RWPE2 (cell line): ENCODE measurements at places on chromosomes 1 and 21.

DNA sequence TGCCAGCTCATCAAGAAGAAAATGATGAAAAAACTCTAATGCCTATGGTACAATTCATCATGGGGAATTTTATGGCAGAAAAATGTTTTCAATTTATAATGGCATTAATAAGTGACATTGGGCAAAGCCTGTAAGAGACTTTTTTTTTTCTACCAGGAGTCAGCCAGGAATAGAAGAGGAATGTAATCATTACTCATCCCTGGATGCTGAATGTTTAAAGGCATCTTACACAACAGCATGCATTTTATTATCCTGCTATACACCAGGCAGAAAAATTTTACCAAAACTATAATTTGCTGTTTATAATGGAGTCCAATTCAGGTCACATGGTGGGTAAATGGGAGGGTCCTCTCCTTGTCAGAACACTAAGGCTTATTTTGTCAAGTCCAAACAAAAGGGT, 189.9 kb upstream of the BEND5 start:
- no peaks in the 10 kb centered on the region for H3K27me3 ChIP-seq
- no peak overlapping the region for H3K27ac ChIP-seq
- no peaks in the 10 kb centered on the region for H3K36me3 ChIP-seq
- no peaks in the 10 kb centered on the region for H3K4me1 ChIP-seq
- no peak for DNase-seq

DNA sequence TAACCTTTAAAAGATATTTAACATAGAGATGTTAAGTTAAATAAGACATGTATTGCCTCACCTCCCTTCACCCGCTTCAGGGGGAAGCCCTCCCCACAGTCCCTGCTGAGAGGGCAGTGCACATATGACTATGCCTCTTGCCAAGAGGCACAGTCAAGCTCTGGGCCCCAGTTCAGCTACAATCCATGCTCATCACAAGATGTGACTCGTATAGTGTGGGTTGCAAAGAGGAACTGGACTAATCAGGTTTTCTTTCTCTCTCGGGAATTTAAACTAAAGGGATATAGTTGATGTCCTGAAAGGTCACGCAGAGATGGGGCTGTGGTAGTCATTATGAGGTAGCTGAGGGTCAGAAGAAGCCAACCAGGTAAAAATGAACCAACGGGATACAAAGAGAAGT, 35.6 kb downstream of the LYST start:
- no peaks in the 10 kb centered on the region for H3K27me3 ChIP-seq
- no peaks in the 10 kb centered on the region for H3K4me1 ChIP-seq
- DNase-seq, result no peak
- H3K36me3 ChIP-seq, result peaks cover 22% of the 10 kb centered on the region
- H3K27ac ChIP-seq, result no peak overlapping the region
- H3K4me3 ChIP-seq, result no peak overlapping the region

DNA sequence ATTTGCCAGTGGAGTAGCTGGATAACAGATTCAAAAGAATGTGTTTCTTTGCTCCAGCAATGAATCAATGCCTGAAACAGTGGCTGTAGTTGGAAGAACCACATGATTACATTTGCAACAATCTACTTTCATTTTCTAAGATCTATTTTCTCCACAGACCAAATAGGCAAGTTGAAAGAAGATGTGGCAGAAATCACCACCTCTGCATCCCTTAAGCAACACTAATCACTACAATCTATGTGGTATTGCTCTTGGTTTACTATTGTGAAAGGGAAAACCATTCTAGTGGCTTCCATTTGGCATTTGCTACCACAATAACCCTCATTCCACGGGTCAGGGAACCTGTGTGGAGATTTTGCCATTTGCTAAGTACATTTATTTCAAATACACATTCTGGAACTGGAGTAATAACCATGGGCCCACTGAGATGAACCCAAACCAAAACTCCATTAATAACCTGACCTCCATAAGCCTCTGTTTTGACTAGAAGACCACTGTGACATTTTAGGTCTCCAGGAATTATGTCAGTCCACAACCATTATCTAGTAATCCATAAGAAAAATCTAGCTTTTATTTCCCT, 66.3 kb downstream of the C1orf185 start:
- H3K4me1 ChIP-seq, result peaks cover 12% of the 10 kb centered on the region
- H3K27ac ChIP-seq, result no peak overlapping the region
- H3K36me3 ChIP-seq, result no peaks in the 10 kb centered on the region
- no peaks in the 10 kb centered on the region for H3K27me3 ChIP-seq
- H3K4me3 ChIP-seq, result no peak overlapping the region

GRCh38 chr1:150974580-150975478, at the start of gene CERS2:
Gene CERS2 (minus strand): TSS chr1:150974835. CDS start chr1:150969090, 5,745 bp downstream.
- peak within 1 kb of the TSS; percentile 79 for H3K27ac ChIP-seq
- H3K27me3 ChIP-seq, result no peaks in the 10 kb centered on the region
- peak within 1 kb of the TSS; percentile 100 for H3K4me3 ChIP-seq
- peaks cover 29% of the 10 kb centered on the region for H3K4me1 ChIP-seq
- DNase-seq, result peak; percentile 75

- no peaks in the 10 kb centered on the region for H3K36me3 ChIP-seq
- no peaks in the 10 kb centered on the region for H3K4me1 ChIP-seq
- DNase-seq, result no peak
Measured at GRCh38 chr1:78045926-78046778, at the start of gene GIPC2. Gene GIPC2 (plus strand): TSS chr1:78045966. CDS start chr1:78046095, 129 bp downstream.

DNA sequence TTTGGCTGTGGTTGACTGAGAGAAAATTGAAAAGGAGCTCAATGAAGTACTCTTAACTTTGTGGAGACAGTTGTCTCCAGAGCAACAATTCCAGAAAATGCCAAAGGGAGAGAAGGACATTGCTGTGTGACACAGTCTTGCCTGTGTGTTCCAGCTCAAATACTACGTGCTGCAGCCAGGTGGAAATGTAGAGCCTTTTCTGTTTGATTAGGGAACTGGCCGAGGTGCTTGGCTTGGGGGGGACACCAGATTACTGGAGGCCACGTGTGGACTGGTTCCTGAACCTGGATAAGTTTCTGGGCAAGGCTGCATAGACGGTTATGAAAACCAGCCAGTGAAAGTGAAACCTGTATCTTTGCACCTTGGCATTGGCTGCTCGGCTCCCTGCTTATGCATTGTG, 217.9 kb downstream of the CTH start:
- no peaks in the 10 kb centered on the region for H3K27me3 ChIP-seq
- no peak overlapping the region for H3K4me3 ChIP-seq
- H3K36me3 ChIP-seq, result no peaks in the 10 kb centered on the region
- no peak for DNase-seq
